Motor neuron (in vitro differentiated cells): ENCODE measurements at places on chromosomes 2 and 18. TPM values are rescaled to one million over a fixed set of nuclear protein-coding genes. Genes with fewer than 3 reads are reported as not detected.

The RASGRP3 gene
- total RNA-seq = 1.8 and 2.8 TPM in 2 replicates

- ATAC-seq = no peak
Measured at GRCh38 chr2:205848601-205849000, 166.3 kb downstream of the NRP2 start.

GRCh38 chr2:23537991-23538390 is 153.0 kb downstream of the KLHL29 start:
- ATAC-seq = no peak

GRCh38 chr18:57976230-57976773 is 67.7 kb upstream of the NEDD4L start:
- no peak for ATAC-seq

GRCh38 chr2:107595749-107596148 is 230.9 kb upstream of the RGPD4 start:
- no peak for ATAC-seq

The LYPD6 gene
- total RNA-seq = 2.6 and 2.8 TPM in 2 replicates

DNA sequence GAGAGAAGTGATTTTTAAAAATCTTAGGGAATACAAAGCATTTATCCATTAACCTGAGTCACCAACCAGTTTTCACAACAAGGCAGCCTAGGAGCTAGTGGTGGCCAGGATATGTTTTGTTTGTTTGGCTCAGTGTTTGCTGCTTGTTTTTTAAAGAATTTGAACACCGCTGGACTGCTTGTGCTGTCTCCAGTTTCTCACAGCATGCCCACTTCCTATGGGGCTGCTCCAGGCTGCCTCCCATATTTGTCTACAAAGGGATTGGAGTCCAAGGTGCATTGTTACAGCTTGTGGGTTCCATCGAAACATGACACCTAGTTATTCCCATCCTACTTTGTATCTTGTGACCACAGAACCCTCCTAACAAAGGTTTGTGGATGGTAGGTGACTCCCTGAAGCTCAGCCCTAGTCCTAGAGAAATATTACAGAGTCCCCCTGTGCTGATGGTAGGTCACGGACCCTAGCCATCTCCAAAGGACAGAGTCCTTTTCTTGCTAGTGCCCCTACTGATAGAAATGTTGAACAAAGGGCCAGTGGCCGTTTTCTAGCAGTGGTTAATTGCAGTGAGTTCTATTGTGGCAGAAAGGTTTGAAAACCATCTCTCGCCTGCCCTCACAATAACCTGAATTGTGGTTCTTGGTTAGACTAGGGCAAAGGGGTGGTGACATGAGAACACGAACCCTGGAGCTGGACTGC is 23.2 kb downstream of the GPR39 start:
- ATAC-seq = no peak

DNA sequence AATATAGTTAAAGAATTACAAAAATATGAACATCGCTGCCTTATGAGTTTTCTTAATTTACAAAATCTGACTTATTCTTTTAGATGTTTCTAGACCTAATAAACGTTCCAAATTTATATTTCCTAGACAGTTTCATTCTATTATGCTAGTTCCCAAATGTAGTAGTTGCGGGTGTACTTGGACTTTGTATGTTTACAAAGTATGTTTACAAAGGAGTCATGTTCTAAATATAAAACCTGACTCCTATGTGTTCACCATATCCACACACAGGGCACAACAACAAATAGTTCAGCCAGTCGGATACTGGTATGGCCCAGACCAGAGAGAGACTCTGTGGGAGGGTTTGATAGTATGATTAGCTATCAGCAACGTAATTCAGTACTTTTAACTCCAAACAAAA is 230.7 kb downstream of the KCNH7 start:
- ATAC-seq = no peak

DNA sequence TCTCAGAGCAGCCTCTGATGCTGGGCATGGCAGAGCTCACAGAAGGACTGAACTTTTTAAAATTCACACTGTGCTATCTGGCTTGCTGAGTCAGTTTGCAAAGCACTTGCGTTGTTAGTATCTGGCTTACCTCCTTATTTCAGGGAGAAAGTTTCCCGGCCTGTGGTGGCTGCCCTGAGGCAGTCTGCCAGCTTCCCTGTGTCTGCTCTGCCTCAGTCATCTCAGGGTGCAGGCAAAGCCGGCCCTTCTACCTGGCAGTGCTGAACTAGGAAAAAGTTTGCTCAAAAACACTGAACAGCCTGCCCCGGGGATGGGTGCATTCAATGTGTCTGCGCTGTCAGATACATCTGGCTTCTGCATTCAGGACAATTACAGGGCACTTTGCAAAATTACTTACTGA is 90.2 kb upstream of the UXS1 start:
- no peak for ATAC-seq

DNA sequence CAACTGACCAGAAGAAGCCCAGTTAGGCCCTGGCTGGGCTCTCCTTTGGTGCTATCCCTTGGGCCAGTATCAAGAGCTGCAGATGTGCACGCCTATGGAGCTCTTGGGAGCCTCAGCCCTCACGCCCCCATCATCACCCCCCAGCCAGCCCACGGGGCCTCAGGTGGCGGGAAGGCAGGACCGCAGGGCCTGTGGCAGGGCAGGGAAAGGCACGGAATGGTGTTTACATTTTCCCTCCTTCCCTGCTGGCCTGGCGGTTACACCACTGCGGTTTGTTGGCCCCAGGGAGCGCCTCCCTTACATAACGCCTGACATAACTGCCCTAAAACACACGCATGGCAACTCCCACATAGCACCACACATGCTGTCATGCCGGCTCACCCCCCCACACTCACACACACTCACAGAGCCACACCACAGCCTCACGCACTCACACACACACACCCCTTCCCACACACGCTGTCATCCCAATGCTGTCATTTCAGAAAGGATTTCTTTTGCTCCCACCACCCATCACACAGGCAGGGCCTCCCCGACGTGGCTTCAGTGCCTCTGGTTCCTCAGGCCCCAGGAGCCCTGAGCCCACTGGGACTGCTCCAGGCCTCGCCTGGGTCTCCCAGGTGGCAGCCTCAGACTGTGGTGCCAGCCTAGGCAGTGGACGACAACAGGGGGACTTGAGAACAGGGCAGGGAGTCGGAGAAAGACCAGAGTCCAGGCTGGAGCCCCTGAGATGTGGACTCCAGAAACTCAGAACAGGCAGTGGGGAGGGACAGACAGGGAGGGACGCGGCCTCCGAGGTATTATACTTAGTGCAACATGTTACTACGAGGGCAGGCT is 15.7 kb downstream of the ZFP36L2 start:
- ATAC-seq = peak; percentile 95

The MYCN gene
- total RNA-seq = 0.31 TPM in 1 of 2 replicates, not detected in the other

- ATAC-seq = no peak
Measured at GRCh38 chr2:128367601-128368359, 49.1 kb upstream of the HS6ST1 start.

DNA sequence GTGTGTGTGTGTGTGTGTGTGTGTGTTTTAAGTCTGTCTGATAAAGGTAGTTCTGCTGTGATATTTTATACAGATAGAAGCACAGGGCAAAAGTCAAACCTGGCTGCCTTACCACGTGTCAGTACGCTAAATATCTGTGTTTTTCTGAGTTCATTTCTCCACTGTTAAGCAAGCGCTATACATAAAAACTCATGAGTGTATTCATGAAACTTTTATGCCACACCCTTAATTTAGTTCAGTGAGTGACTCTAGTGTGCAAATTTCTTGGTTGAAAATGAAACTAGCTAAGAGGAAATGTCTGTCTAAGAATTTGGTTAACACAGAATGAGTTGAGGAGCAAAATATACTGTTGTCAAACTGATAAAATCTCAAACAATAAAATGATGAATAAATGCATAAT is 11.2 kb downstream of the CASP10 start:
- no peak for ATAC-seq

The TMEFF2 gene
- total RNA-seq = 0.35 TPM in 1 of 2 replicates, not detected in the other

The CETN1 gene
- 0.08 TPM in 1 of 2 replicates, not detected in the other for total RNA-seq

The MBD2 gene
- 25.2 and 25.5 TPM in 2 replicates for total RNA-seq

The RAB6D gene
- 0.28 TPM in 1 of 2 replicates, not detected in the other for total RNA-seq

GRCh38 chr18:40769786-40770185 is 1185.2 kb upstream of the PIK3C3 start:
- no peak for ATAC-seq

- ATAC-seq = no peak
Measured at GRCh38 chr18:74146756-74147155, 878 bp downstream of the FBXO15 start.

DNA sequence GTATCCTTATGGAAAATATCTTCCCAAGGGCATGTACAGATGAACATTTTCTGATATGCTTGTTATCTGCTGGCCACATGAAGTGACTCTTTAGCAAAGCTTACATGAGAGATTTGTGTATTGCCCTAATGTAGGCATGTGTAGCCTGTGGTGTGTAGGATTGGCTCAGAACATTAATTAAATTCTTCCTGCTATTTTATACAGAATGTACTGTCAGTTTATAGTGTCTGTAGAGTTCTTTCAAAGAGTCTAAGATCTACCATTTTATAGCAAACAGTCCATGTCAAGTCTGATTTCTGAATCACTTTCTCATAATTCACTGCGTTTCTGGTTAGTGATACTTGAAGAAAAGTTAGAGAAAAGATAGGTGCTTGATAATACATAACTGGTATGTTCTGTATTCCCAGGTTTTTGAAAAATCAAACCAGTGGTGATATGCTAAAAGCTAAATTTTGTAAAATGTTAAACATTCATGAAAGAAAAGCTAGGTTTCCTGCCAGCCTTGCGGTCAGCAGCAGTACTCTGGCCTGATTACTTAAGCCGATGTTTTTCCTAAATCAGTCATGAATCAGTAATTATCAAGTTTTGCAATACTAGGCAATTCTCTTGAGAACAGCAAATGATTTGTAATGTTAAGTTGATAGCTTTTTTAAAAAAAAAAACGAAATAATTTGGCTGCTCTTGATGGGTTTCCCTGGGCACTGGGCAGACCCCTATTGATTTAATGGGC is 30.9 kb upstream of the EFEMP1 start:
- peak; percentile 15 for ATAC-seq

- no peak for ATAC-seq
Measured at GRCh38 chr2:108620656-108621055, 86.4 kb downstream of the LIMS1 start.

DNA sequence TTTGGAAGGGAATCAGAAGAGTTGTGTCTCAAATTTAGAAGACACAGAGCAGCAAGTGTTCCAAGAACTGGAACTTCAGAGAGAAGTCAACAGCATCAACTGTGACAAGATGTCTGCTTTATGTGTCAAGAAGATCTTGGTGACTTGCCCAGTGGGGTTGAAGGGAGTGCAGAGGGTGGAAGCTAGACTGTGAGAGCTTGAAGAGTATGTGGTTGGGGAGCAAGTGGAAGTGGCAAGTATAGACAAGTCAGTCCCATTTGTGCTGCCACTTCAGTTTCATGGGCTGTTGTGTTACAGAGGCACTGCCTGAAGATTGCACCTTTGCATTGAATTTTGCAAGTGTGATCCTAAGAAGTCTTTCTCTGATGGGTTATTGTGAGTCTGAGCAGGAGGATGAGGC is 68.7 kb upstream of the MC2R start:
- no peak for ATAC-seq

The COL5A2 gene
- total RNA-seq = 678 and 755 TPM in 2 replicates

DNA sequence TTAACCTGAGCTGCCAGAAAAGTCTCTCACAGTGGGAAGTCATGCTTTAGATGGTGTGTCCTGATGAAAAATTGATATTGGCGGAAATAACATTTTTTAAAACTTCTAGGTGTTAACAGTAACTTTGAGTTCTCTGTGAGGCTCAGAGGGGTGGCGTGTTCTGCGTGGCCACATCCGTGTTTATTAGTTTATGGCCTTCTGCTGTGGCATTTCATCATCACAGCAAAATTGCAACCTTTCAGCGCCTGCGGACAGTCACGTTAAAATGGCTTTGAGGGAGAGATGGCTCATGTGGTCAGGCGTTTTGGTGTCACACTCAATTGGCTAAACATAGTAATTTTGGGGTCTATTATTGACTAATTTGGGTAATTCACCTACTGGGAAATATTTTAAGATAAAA is 42.4 kb downstream of the KLHL29 start:
- no peak for ATAC-seq

DNA sequence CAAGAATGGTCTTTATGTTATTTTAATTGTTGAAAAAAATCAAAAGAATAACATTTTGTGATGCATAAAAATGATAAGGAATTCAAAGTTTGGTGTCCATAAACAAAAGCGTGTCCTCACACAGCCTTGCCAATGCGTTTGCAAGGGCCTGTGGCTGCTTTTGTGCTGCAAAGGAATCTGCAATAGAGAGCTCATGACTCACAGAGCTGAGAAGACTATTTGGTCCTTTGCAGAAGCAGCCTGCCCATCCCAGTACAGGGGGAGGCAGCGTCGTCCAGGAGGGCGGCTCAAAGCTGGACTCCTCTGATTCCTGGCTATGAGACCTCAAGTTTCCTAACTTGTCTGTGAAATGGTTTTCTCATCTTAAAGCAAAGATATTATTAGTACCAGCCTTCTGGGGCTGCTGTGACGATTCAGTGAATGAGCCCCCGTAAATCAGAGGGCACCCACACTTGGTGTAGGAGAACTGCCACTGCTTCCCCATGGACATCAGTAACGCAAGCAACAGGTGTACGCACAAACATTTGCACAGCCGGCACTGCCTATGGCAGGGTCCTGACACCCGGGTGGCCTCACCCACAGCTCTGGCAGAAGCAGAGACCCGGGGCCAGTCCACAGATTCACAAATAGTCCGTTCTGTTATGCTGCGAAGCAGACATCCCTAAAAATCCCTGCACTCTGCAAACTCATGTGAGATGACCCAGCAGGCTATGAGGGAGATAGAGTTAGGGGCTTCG is 70.6 kb upstream of the ASAP2 start:
- no peak for ATAC-seq

DNA sequence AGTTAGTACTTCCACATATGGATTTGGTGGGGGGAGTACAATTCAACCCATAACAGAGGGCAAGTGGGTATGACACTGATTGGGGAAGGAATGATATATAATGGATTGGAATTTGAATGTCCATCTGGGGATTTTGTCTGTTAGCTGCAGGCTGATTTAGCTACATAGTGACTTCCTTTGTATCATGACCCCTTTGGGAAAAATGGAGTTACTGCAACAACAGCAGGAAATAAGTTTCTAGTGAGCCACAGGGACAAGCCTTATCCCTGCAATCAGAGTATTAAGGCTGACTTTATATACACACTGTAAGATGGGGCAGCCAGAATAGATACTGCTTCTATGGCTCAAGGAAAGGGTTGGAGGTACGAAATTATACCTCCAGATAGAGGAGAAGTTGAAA is 404.4 kb upstream of the MEIS1 start:
- no peak for ATAC-seq

GRCh38 chr18:43396266-43396665 is 119.0 kb upstream of the SYT4 start:
- peak; percentile 49 for ATAC-seq

The KIF5C gene
- total RNA-seq = 1.1 and 1.2 TPM in 2 replicates

DNA sequence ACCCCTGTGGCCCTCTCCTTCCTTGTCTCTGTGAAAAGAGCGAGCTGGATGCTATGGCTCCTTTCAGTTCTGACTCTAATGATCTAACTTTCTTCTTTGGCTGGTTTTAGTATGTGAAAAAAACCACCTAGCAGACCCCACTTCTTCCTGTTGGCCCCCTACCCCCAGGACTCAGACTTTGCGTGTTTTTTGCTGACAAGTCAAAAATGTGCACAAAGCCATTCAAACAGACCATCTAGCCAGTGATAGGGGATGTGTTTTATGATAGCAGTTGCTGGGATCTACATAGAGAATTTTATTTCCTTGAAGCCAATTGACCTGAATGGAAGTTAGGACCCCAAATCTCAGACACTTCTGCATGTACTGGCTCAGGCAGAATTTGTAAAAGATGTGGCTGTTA is 49.1 kb downstream of the MFSD6 start:
- ATAC-seq = no peak

The STARD6 gene
- 0.64 TPM in 1 of 2 replicates, not detected in the other for total RNA-seq
